Type B pancreatic cell (in vitro differentiated cells): ENCODE measurements at places on chromosomes 12 and 14. TPM values are rescaled to one million over a fixed set of nuclear protein-coding genes. Genes with fewer than 3 reads are reported as not detected.

DNA sequence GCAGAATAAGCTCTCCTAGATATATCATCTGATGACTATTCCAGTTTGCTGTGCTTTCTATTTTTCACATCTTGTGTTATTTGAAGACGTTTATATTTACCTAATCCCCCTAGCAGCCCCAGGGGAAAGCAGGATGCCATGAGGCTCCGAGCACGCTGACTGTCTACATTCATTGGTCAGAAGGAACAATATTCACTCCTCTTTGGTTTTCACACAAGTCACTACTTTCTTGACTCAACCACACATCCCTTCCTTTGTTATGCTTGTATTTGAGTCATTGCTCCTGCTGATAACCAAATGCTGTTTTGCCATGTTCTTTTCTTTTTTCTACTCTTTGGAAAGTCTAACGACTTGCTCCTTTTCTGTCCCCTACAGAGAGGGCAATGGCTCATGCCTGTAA lies 86.5 kb upstream of the SLC38A2 start:
- no peak for DNase-seq
- H3K27me3 ChIP-seq: no peaks in the 10 kb centered on the region
- H3K4me3 ChIP-seq: no peak overlapping the region
- H3K27ac ChIP-seq: no peak overlapping the region

PRICKLE1 gene
- 11.7 and 28.7 TPM in 2 replicates for total RNA-seq

DNA sequence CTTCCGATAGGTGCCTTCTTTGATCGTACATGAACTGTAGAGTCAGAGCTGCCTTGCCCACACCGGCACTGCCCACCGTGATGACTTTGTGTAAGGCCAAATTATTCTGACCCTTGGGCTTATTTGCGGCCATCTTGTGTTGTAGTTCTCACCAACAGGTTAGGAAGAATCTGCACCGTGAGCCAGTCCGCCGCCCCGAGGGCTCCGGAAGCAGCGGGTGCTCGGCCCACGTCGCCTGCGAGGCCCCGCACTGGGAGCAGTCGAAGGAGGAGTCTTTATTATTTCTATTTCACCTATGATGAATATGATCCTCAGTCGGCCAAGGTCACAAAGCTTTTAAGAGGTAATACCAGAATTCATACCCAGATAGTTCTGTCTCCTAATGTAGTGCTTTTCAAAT lies 70.6 kb upstream of the SYT1 start:
- H3K36me3 ChIP-seq: no peaks in the 10 kb centered on the region
- H3K27me3 ChIP-seq: no peaks in the 10 kb centered on the region
- no peak overlapping the region for H3K27ac ChIP-seq
- no peak overlapping the region for H3K4me3 ChIP-seq
- DNase-seq: no peak

- no peak overlapping the region for H3K27ac ChIP-seq
- peaks cover 5% of the 10 kb centered on the region for H3K27me3 ChIP-seq
These were observed 235.2 kb downstream of the PCNX1 start for GRCh38 chr14:71142375-71143038.

DNA sequence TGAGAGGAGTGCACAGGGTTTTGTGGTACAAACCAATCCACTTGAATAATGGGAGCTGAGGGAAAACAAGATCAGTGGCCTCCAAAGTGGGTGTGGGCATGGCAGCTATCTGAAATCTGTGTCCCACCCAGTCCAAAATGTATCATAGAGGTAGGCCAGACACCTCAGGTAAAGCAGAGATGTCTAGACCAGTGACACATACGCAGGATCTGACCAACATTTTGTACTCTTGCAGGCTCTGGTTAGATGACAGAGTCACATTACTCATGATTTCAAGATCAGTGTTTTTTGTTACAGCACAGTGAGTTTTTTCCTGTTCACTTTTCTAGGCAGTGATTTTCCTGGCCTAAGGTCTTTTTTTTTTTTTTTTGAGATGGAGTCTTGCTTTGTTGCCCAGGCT lies 211.8 kb downstream of the PCNX1 start:
- no peak overlapping the region for H3K4me3 ChIP-seq
- no peaks in the 10 kb centered on the region for H3K27me3 ChIP-seq
- peaks cover 12% of the 10 kb centered on the region for H3K4me1 ChIP-seq
- peaks cover 18% of the 10 kb centered on the region for H3K36me3 ChIP-seq
- peak; percentile 10 for DNase-seq
- peak overlapping the region; percentile 91 for H3K27ac ChIP-seq

GRCh38 chr14:73472185-73473114 lies 14.1 kb upstream of the NUMB start:
- no peaks in the 10 kb centered on the region for H3K36me3 ChIP-seq
- no peaks in the 10 kb centered on the region for H3K27me3 ChIP-seq
- no peak for DNase-seq
- no peak overlapping the region for H3K27ac ChIP-seq
- H3K4me1 ChIP-seq: peaks cover 7% of the 10 kb centered on the region

CDK2 gene
- 52.8 and 82.8 TPM in 2 replicates for total RNA-seq

GRCh38 chr12:113027726-113028125 lies 28.8 kb upstream of the DTX1 start:
- no peak overlapping the region for H3K27ac ChIP-seq
- no peak overlapping the region for H3K4me3 ChIP-seq
- no peak for DNase-seq
- H3K4me1 ChIP-seq: no peaks in the 10 kb centered on the region

- H3K27me3 ChIP-seq: no peaks in the 10 kb centered on the region
- H3K27ac ChIP-seq: no peak overlapping the region
- no peak overlapping the region for H3K4me3 ChIP-seq
These were observed 229.9 kb downstream of the EFCAB11 start for GRCh38 chr14:89724628-89724960.

DNA sequence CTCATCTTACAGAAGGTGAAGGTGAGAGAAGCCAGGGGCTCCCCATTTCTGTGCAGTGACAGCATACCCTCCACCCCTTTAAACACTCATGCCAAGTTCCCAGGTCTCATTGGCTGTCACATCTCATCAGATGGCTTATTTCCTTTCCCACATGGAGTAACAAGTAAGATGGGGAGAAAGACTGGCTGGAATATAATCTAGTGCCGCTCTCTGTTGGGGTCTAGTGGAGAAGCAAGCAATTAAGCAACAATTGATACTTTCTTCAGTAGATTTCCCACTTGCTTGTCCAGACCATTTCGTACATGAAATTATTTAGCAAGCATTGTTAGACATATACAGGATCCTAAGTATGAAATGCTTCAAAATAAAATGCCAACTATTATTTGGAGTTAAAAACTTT lies 92.2 kb downstream of the SLC5A8 start:
- H3K27me3 ChIP-seq: peaks cover 23% of the 10 kb centered on the region
- no peak for DNase-seq
- H3K27ac ChIP-seq: no peak overlapping the region
- no peak overlapping the region for H3K4me3 ChIP-seq

- H3K27ac ChIP-seq: no peak overlapping the region
- peaks cover 6% of the 10 kb centered on the region for H3K36me3 ChIP-seq
- no peak overlapping the region for H3K4me3 ChIP-seq
- no peaks in the 10 kb centered on the region for H3K27me3 ChIP-seq
- no peak for DNase-seq
- H3K4me1 ChIP-seq: peaks cover 7% of the 10 kb centered on the region
These were observed 11.2 kb downstream of the MOK start for GRCh38 chr14:102293781-102294180.

TESPA1 gene
- not detected in 2 replicates for total RNA-seq

DNA sequence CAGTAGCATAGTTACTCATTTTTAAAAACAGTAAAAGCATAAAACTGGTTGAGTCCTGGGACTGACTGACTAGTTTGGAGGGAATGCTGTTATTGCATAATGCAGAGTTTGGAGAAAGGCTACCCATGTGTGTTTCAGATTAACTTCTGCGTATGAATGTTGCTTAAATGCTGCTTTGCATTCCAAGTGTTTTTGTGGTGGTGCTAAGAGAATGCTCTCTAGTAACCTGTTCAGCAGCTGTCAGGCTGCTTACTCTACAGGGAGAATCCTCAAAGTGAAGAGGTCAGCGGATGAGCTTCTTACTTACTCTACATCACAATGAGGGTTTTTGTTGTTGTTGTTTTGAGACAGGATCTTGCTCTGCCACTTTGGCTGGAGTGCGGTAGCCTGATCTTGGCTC lies 4.3 kb downstream of the DLST start:
- DNase-seq: no peak
- peaks cover 14% of the 10 kb centered on the region for H3K36me3 ChIP-seq
- H3K27me3 ChIP-seq: no peaks in the 10 kb centered on the region
- H3K27ac ChIP-seq: peak overlapping the region; percentile 56
- peak overlapping the region; percentile 18 for H3K4me3 ChIP-seq
- H3K4me1 ChIP-seq: peaks cover 44% of the 10 kb centered on the region
